ENCODE measurements at places on chromosomes 3 and 15.

GRCh38 chr3:23116081-23116837 lies 86.9 kb upstream of the UBE2E2 start:
- no peak for DNase-seq

DNA sequence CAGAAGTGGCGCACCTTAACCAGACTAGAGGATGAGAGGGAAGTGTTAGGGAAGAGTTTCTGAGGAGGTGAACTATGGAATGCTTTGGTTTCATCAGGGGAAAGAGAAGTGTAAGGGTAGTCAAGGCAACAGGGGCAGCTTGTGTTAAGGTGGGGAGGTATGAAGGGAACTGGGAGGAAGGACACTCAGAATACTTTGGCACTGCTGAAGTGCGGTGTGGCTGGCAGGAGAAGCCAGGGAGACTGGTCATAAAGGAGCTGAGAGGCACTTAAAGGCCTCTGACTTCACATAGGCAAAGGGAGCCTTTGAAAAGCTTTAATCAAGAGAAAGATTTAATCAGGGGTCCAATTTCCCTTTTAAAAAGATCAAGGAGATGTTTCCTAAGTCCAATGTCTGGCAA lies 129.0 kb downstream of the ERC2 start:
- DNase-seq: no peak

DNA sequence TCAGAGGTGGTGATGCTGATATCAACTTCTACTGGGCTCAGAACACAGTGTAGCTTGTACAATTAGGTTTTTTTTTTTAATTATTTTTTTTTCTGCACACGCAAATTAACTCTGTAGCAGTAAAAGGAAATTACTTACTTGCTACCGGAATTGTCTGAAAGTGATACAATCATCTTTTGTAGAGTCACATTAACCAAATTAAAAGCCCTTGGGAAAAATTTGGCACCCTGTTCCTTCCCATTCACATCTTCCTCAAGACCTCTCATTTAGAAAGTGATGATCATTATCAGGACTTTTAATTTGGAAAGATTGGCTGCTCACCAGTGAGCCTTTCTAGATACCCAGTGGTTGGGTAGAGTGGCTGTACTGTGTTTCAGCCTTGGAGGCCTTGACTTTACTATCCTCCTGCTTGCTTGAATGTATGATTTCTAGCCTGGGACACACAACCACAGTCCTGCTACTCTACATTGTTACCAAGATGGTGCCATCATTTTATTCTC lies 158.3 kb downstream of the ECT2 start:
- no peak for DNase-seq

- DNase-seq: no peak
Measured at GRCh38 chr3:190302212-190302867, 19.9 kb downstream of the CLDN1 start.

DNA sequence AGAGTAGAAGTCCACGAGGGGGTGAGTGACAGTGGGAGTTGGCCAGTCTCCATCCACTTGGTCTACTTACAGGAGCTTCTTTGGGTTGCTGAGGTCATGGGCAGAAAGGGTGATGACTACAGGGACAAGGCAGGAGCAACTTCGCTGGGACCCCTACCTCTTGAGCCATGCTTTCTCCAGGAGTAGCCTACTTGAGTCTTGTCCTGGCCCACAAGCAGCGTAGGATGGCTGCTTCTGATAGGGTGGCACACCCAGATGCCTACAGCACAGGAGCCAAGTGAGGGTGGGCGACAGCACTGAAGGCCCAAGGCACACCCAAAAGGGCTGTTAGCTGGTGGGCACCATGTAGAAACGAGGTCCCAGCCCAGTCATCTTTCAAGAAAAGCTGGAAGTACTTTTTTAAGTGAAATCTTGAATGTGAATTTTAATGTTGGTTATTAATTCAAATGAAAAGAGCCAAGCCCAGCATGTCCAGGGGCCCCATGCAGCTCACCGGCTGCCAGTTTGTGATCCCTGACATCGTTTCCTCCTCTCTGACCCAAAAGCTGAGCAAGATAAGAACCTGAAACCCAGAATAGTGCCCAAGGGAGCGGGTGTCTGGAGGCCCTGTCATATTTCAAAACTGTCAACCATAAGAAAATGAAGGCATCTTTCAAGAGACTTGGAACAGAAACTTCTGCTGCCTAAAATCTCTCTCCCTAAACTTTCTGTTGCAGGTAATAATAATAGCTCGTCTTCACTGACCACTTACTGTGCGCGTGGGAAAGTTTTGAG lies 2.2 kb upstream of the CPEB1 start:
- no peak for DNase-seq

DNA sequence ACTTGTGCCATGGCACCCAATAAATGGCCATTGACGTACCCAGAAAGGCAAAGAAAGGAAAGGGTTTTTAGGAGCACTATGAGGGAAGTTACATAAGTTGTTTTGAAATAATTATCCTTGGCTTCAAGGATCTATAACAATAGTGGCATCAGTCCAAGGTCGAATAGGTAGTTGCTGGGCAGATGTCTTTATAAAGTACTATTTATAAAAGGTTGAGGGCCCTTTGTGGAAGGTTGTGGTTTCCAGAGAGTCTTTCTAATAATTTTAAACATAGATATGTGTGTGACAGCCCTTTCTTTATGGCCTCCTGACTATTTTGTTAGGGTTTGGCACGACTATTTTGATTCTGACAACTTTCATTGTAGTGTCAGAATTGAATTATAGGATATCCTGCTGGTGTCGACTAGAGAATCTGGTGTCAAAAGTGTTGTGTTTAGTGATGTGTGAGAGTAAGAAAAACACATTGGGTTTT lies 260.5 kb downstream of the PYDC2 start:
- no peak for DNase-seq

- DNase-seq: no peak
Measured at GRCh38 chr15:33279613-33280205, 31.1 kb upstream of the RYR3 start.

DNA sequence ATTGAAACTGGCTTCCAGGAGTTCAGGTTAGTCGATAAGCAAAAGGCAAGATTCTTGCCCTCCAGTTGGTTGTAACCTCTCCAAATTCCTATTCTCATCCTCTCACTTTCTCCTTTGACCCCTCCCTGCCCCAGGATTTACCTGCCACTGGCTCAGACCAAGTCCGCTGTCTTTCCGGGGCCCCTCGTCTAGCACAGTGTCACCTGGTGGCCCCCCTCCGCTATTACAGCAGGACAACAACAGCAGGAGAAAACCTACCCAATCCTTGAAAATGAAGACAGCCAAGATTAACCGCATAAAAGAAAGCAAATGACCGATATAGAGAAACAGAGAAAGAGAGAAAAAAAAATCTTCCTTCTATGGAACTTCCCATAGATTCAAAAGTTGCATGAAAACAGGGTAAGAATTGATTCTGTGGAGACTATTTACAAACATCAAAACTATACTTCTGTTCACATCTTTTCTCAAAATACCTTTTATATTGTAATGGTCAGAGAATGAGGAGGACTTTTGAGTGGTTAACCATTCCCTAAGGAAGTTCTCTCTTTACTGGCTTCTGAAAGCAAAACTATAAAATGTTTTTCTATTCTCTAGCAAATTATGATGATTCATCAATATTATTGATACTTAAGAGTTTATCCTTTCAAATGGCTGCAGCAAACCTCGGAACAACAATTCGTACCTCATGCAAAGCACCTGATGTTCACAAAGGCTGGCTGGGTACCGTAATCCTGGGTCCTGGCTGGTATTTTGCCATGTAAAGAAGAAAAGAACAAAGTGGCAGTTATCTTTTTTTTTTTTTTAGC lies 10.0 kb upstream of the ST8SIA2 start:
- DNase-seq: no peak

GRCh38 chr3:190404715-190405114 lies 16.8 kb downstream of the CLDN16 start:
- DNase-seq: no peak

DNA sequence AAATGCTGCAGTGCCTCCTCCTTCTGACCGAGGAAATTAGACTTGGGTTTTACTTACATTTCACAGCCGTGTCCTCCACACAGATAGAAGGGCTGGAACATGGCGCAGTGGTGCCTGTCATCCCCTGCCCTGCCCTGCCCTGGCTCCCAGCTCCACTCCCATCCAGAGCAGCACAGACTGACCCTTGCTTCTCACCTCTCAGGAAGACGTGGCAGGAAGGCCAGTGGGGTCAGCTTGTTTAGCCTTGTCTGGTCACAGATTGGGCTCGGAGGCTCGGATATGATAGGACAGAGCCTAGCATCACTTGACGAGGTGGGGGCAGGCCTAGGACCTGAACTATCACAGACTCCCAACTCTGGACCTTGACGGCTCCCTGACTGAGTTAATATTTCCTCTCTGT lies 88.5 kb downstream of the LINGO1 start:
- DNase-seq: no peak

DNA sequence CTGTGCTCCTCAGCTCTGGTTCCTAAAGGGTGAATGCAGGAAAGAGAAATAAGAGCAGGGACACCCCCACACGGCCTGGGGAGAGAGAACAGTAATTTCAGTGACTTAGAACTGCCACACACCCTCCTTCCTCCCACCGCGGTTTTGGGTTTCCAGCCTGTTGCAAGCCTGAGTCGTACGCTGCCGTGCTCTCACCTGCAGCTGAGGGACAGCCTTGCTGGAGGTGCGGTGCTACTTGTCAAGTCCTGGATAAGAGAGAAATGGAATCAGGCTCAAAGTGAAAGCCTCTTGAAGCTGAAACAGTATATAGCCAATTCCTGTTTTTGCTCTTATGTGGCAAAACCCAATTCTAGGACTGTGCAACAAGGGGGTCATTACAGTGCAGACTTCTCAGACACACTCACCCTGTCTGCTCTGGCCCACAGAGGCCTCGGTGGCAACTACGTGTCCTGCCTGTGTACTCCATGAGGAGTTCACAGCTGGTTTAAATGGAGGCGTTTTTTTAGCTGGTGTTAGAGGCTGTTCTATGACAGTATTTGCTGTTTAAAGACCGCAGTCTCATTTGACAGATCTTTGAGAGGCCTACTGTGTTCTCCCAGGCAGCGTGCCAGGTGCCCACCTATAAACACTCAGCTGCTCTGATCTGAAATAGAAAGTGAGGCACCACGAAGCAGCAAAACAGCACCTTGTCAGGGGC lies 42.9 kb downstream of the TBC1D2B start:
- DNase-seq: no peak

GRCh38 chr3:80767604-80768003 lies 993.8 kb downstream of the GBE1 start:
- no peak for DNase-seq

DNA sequence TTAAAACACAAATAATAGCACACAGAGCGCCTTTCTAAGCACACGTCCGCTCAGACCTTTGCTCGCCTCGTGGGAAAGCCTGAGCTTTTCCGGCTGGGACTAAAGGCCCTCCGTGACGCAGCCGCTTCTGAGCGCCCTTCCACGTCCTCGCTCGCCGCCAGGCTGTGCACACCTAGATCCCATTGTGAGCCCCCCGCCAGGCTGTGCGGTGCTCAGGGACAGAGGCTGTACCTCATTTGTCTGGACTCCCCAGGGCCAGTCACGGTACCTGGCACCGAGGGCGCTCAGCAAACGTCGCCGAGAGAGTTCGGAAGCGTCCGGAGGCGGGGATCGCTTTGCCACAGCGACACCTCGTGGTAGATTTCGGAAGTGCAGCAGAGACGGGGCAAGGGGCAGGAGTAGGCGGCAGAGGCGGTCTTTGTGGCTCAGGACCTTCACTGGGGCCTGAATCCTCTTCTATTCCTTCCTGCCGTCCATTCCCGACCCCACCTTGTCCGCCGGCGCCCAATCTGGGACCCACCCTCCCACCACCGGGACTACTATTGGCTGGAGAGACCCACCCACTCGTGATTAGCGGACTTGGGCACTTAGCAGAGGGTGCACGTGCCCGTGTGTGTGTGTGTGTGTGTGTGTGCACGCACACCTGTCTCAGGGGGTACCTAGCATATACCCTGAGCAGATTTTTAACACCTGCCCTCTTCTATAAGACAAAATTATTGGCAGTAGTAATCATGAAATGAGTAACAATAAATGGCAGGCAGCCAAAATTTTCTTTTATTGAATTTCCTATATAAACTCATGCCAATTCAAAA lies 65.6 kb downstream of the RHCG start:
- DNase-seq: peak; percentile 64

DNA sequence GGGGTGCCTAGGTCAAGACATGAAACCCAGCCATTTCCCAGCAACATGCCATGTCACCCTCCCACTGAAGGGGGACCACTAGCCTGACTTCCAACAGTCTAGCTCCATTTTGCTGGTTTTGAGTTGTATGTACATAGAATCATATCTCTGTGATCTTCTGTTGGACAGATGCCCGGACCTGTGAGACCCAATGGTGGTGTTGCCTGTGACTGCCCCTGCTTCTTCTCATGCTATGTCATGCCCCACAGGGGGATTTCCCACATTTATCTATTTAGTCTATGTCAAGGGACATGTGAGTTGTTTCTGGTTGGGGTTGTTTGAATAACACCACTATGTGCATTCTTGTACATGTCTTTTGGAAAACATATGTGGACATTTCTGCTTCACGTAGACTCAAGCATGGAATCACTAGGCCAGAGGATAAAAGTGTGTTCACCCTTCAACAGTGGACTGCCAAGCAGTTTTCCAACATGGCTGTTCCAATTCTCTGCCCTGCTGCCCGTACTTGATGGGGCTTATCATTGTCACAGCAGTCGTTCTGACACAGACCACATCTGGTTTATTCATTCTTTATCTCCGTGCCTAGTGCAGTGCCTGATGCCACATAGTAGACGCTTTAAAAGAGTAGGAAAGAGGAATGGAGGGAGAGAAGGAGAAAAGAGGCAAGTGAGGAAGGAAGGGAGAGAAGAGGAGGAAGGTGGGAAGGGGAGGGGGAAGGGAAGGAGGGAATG lies 114.4 kb downstream of the TPRA1 start:
- no peak for DNase-seq

DNA sequence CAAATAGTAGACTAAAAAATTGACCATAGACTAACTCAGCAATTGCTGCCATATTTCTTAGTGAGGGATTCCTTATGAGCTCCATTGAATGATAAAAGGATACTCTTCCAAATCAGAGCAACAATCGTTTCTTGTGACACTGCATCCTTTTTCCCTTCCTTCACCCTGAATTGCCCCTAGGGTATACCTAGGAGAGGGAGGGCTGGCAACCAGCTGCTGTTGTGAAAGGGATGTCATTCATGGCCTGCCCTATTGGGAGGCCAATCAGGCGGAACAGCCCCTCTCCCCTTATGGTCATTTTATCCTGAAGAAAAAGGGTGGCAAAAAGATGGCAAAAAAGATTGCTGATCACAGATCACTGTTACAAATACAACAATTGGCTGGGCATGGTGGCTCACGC lies 26.3 kb downstream of the B3GNT5 start:
- DNase-seq: no peak

- no peak for DNase-seq
Measured at GRCh38 chr3:42735019-42735418, 32.4 kb upstream of the HHATL start.

- DNase-seq: no peak
Measured at GRCh38 chr15:40796512-40796911, 10.4 kb upstream of the ZFYVE19 start.

GRCh38 chr15:70096215-70097062 lies 1.3 kb downstream of the TLE3 start:
- no peak for DNase-seq

- no peak for DNase-seq
Measured at GRCh38 chr3:131174752-131175151, 148.1 kb downstream of the NEK11 start.

GRCh38 chr3:156491192-156491591 lies 63.7 kb downstream of the SSR3 start:
- DNase-seq: no peak

- DNase-seq: no peak
Measured at GRCh38 chr15:44501768-44502366, 35.1 kb upstream of the EIF3J start.

- no peak for DNase-seq
Measured at GRCh38 chr3:185151964-185152409, 873 bp downstream of the C3orf70 start.

Data from Panc1 (cell line).